ENCODE measurements at places on chromosomes 1 and 21. TPM values are rescaled to one million over a fixed set of nuclear protein-coding genes. Genes with fewer than 3 reads are reported as not detected.

- H3K27ac ChIP-seq, result no peak overlapping the region
- no peak for DNase-seq
- H3K4me1 ChIP-seq, result peaks cover 39% of the 10 kb centered on the region
Measured at GRCh38 chr1:208270651-208271141, 26.5 kb upstream of the PLXNA2 start.

DNA sequence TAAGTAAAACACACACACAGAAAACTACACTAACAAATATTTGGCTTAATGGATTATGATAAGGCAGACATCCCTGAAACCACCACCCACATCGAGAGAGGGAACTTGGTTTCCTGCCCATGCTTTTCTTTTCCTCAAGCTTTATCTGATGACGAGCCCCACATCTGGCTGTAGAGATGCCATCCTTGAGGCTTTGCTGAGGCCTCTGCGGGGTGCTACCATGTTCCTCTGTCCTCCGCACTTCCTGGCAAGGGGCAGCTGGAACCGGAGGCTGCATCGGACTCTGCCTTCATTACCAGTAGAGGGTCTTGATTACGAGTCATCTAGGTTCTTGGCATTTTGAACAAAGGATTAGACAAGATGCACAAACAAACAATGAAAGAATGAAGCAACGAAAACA, 21.7 kb upstream of the C1orf174 start:
- H3K27ac ChIP-seq, result no peak overlapping the region
- H3K4me3 ChIP-seq, result no peak overlapping the region

DNA sequence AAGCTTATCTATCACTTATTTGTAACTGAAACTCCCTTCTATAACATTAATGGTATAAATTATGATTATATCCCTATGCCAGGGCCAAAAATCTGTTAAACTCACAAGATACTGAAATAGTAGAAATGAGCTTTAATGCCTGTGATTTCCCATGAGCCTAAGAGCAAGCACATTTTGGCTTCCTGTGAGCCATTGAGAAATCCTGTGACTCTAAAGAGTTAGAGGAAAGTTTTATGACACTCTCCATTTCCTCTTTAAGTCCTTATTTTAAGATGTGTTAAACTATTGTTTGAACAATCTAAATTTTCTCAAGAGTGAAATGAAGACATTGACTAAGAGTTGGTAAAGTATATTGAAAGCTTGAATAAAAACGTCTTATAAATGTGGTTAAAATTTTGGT, 45.6 kb downstream of the SUCO start:
- no peak for DNase-seq
- H3K27me3 ChIP-seq, result no peaks in the 10 kb centered on the region
- peaks cover 30% of the 10 kb centered on the region for H3K36me3 ChIP-seq
- peaks cover 31% of the 10 kb centered on the region for H3K4me1 ChIP-seq
- H3K4me3 ChIP-seq, result no peak overlapping the region
- no peak overlapping the region for H3K27ac ChIP-seq

DNA sequence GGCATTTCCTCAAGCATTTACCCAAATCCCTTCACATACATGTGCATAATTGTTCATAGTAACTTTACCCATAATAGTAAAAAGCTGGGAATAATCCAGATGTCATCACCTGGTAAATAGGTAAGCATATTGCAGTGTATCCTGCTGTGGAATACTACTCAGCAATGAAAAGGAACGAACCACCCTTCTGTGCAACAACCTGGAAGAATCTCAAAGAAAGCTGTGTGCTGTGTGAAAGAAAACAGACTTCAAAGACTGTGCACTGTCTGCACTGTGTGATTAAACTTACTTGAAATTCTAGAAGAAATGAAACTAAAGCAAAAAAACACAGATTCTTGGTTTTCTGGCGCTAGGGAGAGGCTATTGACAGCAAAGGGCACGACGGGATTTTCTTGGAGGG, 13.5 kb downstream of the TFF2 start:
- H3K36me3 ChIP-seq, result peaks cover 6% of the 10 kb centered on the region
- H3K27me3 ChIP-seq, result peaks cover 3% of the 10 kb centered on the region
- no peak for DNase-seq
- H3K4me3 ChIP-seq, result peak overlapping the region; percentile 40

- peak; percentile 91 for DNase-seq
- peaks cover 17% of the 10 kb centered on the region for H3K4me1 ChIP-seq
- peaks cover 12% of the 10 kb centered on the region for H3K27me3 ChIP-seq
Measured at GRCh38 chr1:21647431-21648351, 21.5 kb downstream of the RAP1GAP start.

DNA sequence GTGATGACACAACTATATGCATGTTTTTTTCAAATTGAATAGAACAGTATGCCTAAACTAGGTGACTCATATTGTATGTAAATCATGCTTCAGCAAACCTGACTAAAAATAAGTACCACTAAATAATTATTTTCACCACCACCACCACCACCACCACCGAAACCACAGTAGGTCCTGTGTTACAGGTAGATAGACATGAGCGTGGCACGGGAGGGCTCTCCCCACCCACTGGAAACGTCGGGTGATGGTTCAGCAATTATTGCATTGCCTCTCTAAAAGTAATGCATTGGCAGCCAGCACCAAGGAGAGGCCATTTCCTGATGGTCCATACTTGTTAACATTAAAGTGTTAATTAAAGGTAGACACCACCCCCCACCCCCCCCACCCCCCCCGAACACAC, 297.0 kb upstream of the NCAM2 start:
- no peak overlapping the region for H3K4me3 ChIP-seq
- no peaks in the 10 kb centered on the region for H3K27me3 ChIP-seq
- H3K4me1 ChIP-seq, result peaks cover 48% of the 10 kb centered on the region
- no peak for DNase-seq
- H3K36me3 ChIP-seq, result no peaks in the 10 kb centered on the region

DNA sequence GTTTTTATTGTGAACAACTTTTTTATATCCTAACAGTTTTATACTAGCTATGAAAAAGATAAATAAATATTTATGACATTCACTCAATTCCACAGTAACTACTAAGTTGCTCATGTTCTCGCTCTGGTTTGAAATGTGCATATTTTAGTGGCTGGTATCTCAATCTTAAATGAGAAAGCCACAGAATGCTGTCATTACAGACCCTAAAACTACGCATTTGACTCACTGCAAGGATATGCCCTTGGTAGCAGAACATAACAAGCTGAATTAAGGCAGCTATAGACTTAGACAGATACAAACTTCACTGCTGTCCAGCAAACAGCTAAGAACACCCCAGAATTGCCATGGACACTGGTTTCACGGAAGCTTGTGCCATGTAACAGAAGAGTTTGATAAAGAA, 19.0 kb downstream of the DAB1 start:
- no peak overlapping the region for H3K27ac ChIP-seq
- peaks cover 35% of the 10 kb centered on the region for H3K4me1 ChIP-seq
- H3K36me3 ChIP-seq, result no peaks in the 10 kb centered on the region

- no peaks in the 10 kb centered on the region for H3K4me1 ChIP-seq
- no peak overlapping the region for H3K27ac ChIP-seq
- H3K4me3 ChIP-seq, result no peak overlapping the region
- H3K36me3 ChIP-seq, result no peaks in the 10 kb centered on the region
Measured at GRCh38 chr21:22438428-22439086, 1440.3 kb downstream of the NCAM2 start.

GRCh38 chr21:36155603-36156338, 853 bp upstream of the DOP1B start:
- peaks cover 15% of the 10 kb centered on the region for H3K4me1 ChIP-seq
- peak; percentile 25 for DNase-seq
- H3K27ac ChIP-seq, result no peak overlapping the region
- H3K36me3 ChIP-seq, result no peaks in the 10 kb centered on the region

DNA sequence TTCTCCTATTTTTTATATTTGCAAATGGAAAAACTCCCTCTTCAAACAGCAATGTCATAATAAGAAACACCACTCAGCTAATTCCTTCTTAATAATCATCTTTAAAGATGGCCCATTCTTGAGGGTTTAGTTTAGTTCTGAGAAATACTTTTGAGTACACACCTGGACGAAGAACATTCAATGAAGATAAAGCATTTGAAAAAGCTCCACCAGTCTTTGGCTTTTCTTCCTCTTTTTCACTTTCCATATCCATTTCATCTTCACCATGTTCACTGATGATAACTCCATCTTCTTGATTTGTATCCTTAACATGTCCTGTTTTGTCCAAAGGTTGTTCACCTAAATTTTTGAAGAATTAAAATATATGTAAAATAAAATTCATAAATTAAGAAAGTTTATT, 7.4 kb downstream of the PAXBP1 start:
- H3K36me3 ChIP-seq, result peaks cover 85% of the 10 kb centered on the region
- peak overlapping the region; percentile 25 for H3K27ac ChIP-seq
- H3K4me3 ChIP-seq, result no peak overlapping the region

DNA sequence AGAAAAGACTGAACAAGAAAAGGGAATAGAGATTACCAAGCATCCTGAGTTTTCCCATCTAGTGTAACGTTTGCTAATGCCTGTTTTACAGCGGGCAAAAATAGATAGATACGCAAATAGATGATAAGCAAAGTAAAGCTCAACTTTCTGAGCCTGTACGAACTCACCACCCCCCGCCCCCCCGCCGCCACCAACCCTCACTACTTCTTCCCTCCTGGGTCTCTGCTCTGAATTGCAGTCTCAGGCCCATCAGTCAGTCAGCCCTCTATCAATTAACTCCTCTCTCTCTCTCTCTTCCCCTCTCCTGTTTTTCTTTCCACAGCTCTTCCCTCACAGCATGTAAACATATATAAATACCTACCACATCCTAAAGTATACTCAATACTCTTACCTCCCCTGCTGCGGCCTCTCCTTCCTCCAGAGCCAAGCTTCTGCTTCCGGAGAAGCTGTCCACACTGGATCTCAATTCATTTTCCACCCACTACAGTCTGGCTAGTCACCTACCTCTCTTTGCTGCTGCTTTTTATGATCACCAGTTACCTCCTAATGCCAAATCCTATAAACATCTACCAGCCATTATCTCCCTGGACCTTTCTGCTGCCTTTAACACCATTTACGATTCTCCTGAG, 64.6 kb downstream of the CAPN2 start:
- no peak for DNase-seq
- H3K4me1 ChIP-seq, result peaks cover 10% of the 10 kb centered on the region
- H3K4me3 ChIP-seq, result no peak overlapping the region
- no peak overlapping the region for H3K27ac ChIP-seq
- no peaks in the 10 kb centered on the region for H3K27me3 ChIP-seq
- H3K36me3 ChIP-seq, result peaks cover 43% of the 10 kb centered on the region

DNA sequence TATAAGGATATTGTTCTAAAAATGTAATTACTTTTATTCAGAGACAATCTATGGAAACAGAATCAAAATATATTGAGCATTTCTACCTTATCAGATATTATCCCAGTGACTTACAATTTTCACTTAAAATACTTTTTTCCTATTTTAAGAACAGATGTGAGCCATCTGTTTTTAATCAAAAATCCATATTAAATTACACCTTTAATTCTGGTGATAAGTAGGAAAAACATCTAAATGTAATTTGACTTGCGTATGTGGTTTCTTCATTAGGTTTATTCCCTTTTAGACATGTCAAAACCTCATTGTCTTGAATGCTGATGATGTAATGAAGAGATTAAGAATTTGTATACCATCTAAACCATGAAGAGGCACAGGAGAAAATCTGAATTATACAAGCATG, 1118.8 kb upstream of the TMPRSS15 start:
- H3K27me3 ChIP-seq, result no peaks in the 10 kb centered on the region
- no peaks in the 10 kb centered on the region for H3K36me3 ChIP-seq
- H3K4me3 ChIP-seq, result no peak overlapping the region
- no peak overlapping the region for H3K27ac ChIP-seq

- peak overlapping the region; percentile 19 for H3K27ac ChIP-seq
- no peak overlapping the region for H3K4me3 ChIP-seq
- peaks cover 43% of the 10 kb centered on the region for H3K4me1 ChIP-seq
- DNase-seq, result peak; percentile 46
- no peaks in the 10 kb centered on the region for H3K36me3 ChIP-seq
- no peaks in the 10 kb centered on the region for H3K27me3 ChIP-seq
Measured at GRCh38 chr1:201013991-201014815, 9.3 kb downstream of the KIF21B start.

GRCh38 chr1:4792565-4792964, 138.2 kb downstream of the AJAP1 start:
- no peak for DNase-seq
- peaks cover 70% of the 10 kb centered on the region for H3K36me3 ChIP-seq
- no peak overlapping the region for H3K27ac ChIP-seq
- no peak overlapping the region for H3K4me3 ChIP-seq
- H3K27me3 ChIP-seq, result peaks cover 4% of the 10 kb centered on the region

DNA sequence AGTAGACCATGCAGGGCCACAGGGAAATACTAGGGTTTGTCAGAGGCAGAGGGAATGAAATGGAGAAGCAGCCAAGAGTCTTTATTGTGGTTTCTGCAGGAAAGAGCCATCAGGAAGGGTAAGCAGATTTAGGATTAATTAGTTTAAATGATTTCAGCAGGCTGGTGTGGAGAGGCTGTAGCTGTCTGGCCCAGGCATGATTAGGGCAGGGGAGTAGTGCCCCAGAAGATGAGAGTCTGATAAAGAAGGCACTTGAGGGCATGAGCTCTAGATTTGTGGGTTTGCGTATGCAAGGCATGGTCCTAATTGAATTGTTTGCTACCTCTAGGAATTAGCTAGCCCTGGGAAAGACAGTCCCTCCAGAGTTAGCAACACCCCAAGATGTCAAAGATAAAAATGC, 484.6 kb upstream of the PLXNA2 start:
- no peak for DNase-seq
- H3K27ac ChIP-seq, result no peak overlapping the region

- H3K27ac ChIP-seq, result no peak overlapping the region
- H3K36me3 ChIP-seq, result peaks cover 20% of the 10 kb centered on the region
- no peak overlapping the region for H3K4me3 ChIP-seq
- DNase-seq, result no peak
Measured at GRCh38 chr1:89221341-89221740, 22.6 kb upstream of the GBP4 start.

Gene CENPL
- total RNA-seq, result 17.2 TPM
